ENCODE measurements at places on chromosomes 12 and 14.

- DNase-seq: peak; percentile 7
These were observed 1929.9 kb upstream of the SEL1L start for GRCh38 chr14:83463500-83464098.

- no peak for DNase-seq
These were observed 5.5 kb upstream of the KCNH3 start for GRCh38 chr12:49533331-49533730.

DNA sequence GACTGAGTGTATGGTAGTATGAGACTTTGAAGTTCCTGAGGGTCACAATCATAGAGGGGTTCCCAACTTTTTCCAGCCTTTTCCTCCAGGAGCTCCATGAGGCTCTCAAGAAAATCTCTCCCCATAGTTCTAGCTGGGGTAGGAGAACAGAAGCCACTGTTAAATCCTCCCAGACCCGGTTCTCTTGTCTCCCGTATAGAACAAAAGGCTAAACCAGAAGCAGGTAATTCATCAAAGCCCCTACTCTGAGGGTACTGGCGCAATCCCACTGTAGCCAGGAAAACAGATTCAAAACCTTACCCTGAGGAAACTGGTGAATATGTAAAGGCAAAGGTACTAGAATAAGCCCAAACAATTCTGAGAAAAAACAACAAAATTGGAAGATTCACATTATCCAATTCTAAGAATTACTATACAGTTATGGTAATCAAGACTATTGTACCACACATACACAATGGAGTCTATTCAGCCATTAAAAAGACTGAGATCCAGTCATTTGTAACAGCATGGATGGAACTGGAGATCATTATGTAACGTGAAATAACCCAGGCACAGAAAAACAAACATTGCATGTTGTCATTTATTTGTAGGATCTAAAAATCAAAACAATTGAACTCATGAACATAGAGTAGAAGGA is 20.5 kb downstream of the OR8S1 start:
- no peak for DNase-seq

GRCh38 chr14:55851961-55852360 is 266.2 kb upstream of the PELI2 start:
- DNase-seq: no peak

DNA sequence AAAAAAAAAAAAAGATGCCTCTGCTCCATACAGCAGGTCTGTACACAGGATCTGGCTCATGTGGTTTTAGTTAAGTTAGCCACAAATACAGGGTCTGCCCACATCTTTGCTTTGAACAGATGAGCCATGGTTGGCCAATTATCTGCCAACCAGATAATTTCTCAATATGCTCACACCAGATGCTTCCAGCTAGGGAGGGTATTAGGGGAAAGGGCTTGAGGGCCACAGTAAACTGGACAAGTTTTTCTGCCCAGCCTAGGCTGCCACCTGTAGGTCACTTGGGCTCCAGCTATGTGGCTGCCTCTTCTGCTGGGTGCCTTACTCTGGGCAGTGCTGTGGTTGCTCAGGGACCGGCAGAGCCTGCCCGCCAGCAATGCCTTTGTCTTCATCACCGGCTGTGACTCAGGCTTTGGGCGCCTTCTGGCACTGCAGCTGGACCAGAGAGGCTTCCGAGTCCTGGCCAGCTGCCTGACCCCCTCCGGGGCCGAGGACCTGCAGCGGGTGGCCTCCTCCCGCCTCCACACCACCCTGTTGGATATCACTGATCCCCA is 776 bp downstream of the RDH5 start:
- no peak for DNase-seq

GRCh38 chr14:77812028-77812427 is 12.1 kb downstream of the ADCK1 start:
- DNase-seq: no peak

DNA sequence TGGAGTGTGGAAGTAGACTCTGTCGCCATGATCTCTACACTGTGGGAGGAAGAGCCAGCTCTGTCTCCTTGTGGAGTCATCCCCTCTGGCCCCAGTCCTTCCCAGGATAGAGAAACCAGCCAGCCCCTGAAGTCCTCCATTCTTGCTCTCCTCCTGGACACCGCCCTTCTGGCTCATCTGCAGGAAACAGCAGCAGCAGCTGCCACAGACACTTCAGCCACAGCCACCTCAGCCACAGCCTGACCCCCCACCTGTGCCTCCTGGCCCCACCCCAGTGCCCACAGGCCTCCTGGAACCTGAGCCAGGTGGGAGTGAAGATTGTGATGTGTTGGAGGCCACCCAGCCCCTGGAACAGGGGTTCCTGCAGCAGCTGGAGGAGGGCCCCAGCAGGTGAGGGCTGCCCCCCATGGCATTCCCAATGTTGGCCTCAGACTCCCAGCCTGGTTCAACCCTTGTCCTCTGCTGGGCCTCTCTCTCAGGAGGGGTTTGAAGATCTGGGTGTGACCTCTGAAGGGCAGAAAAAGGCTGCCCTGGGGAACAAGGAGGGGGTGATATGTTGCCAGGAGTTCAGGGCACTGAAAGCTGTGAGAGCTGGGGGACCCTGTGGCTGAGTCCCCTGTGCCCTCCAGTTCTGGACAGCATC is 10.5 kb downstream of the PRPF40B start:
- DNase-seq: no peak

DNA sequence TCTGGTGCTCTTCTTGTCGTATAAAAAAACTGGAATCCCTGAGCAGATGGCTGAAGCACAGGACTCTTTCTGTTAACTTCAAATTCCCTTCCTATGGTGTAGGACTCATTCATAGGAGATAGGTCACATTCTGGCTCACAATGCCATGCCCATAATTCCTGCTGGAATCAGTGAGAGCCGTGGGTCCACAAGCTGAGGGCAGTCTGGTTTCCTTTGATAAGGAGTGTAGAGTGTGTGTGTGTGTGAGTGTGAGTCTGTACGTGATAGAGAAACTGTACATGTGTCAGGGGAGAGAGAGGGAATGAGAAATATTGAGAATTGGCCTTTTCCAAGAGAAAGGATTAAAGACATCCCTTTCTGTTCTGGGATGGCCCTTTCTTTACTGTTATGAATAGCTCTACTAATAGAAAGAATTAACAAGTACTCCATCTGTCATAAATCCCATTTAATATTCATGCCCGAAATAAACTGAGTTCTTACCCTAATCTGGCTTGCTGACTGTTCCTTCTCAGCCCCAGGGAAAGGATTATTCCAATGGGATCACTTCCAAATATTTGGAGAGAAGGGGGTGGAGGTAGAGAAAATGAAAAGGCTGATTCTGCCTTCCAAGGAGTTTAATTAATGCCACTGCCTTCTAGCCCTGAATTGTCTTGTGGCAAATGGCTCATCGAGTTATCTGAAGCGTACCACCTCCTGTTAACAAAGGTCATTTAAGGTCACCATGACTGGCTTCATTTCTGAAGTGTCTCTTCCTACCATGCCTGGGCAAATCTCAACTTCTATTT is 79.0 kb downstream of the TMX1 start:
- no peak for DNase-seq

- no peak for DNase-seq
These were observed 53.0 kb upstream of the BCL11B start for GRCh38 chr14:99325016-99325415.

- no peak for DNase-seq
These were observed 6.6 kb upstream of the RAB3IP start for GRCh38 chr12:69732088-69732487.

DNA sequence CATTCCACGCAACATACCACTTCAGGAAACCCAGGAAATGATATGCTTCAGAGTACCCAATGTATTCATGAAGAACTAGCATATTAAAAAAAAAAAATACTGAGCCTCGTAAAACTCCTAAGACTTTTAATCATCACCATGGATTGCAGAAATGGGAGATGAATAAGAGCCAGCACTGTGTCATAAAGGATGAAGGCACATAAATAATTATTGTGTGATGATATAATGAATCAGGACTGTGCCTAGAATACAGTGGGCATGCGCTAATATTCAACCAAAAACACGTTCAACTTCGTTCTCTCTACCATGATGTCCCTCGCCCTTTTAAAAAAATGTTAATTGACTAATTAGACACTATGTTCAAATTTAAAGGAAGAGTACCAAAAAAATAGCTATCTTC is 68.7 kb downstream of the CIT start:
- no peak for DNase-seq

GRCh38 chr12:18975933-18976332 is 153.6 kb upstream of the PLEKHA5 start:
- DNase-seq: no peak

DNA sequence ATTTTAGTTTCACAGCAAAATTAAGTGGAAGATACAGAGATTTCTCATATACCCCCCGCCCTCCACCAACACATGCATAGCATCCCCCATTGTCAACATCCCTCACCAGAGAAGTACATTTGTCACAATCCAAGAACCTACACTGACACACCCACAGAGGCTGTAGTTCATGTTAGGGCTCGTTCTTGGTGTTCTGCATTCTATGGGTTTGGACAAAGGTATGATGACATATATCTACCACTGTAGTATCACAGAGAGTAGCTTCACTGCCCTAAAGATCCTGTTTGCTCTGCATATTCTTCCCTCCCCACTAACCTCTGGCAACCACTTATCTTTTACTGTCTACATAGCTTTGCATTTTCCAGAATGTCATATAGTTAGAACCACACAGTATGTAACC is 444.6 kb upstream of the DCN start:
- no peak for DNase-seq

- DNase-seq: no peak
These were observed 14.7 kb downstream of the BTBD7 start for GRCh38 chr14:93317875-93318807.

- DNase-seq: no peak
These were observed 524.8 kb downstream of the FUT8 start for GRCh38 chr14:65937079-65937959.
